ENCODE measurements at places on chromosomes 1 and 21.

- no peak for DNase-seq
These were observed 159.6 kb downstream of the CLEC20A start for GRCh38 chr1:178337091-178337706.

GRCh38 chr1:53807916-53808315 lies 30.2 kb downstream of the NDC1 start:
- DNase-seq, result no peak

- no peak for DNase-seq
These were observed 127.0 kb upstream of the F3 start for GRCh38 chr1:94668528-94668927.

DNA sequence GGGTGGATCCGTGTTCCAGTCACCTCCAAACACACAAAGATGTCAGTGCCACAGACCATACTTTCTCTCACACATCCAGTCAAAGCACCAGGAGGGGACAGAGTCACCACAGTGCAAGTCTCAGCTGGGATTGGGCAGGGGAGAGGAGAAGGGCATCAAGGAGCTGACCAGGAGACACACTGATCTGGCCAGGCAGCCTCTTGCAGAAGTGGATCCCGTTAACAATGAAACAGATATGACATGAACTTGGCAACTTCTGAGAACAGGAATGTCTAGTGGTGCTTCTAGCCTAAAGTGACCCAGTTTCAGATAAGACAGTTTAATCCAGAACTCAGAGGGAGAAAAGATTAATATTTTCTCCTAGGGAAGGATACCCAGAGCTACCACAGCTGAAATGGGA lies 71.0 kb downstream of the HIVEP3 start:
- DNase-seq, result no peak

GRCh38 chr1:74513411-74514300 lies 1.2 kb upstream of the LRRC53 start:
- no peak for DNase-seq

All from CD14-positive monocyte (primary cell).